Cardiac fibroblast (primary cell): ENCODE measurements at places on chromosomes 1 and 21.

- DNase-seq: peak; percentile 8
Observed at GRCh38 chr1:54459140-54459539, 52.9 kb upstream of the SSBP3 start.

DNA sequence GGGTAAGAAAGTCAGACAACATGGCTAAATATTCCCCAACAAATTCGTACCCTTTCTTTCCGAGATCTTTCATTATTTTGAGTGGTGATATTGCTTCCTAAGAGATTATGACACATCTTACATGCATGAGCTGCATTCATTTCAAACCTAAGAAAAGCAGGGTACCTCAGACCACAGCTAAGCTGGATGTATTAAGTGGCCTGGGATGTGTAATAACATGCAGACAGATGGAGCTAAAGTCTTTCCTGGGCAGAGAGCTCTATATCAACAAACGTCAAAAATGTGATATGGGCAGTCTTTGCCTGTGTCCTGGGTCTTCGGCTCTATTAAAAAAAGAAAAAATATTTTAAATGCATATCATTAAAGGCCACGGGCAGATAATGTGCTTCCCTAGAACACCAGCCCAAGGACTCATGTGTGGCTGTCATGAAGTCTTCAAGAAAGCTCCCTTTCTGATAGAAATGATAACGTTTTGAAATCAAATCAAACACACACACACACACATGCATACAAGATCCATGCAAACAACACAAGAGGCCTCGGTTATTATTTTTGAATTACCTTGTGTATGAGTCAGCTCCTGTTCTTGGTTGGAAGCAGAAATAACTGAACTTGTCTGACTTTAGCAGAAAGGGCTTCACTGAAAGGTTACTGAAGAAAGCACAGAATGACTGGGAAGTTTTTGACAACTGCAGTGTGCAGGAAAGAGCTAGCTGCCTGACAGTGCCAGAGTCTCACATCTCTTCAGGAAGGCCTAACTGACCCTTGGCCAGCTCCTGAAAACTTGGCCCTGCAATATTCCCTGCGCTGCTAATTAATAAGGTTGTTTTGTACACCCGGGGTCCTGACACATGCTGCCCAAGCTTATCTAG lies 231.2 kb downstream of the DSCAM start:
- DNase-seq: no peak

DNA sequence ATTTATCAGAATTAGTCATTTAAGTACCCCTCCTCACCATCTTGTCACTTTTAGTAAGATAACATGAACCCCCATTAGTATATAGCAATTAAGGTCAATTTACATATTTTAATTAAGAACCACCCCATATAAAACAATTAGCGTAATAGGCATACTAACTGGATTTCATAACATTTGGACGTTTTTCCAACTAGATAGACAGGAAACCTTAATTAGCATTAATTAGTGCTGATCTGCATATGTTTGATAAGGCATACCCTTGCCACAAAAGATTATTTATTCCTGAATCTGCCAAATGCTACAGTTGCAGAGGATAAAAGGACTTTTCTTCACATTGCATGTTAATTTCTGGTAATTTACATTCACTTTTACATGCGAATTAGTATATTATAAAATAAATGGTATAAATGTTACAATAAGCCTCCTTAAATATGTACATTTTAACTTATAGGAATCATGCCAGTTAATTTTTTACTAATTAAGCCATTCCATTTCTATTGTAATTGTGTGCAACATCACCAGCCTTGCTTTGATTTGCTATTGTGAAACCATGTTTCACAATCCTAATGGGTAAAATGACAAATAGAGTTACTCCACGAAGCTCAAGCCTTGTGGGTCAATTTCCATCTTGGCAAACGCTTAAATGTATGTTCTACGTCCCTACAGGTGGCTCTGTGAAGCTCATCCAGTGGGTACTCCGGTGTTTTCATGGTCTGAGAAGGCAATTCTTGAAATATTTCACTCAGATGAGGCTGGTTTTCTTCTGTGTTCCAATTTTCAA lies 469.6 kb downstream of the DPYD start:
- peak; percentile 11 for DNase-seq

DNA sequence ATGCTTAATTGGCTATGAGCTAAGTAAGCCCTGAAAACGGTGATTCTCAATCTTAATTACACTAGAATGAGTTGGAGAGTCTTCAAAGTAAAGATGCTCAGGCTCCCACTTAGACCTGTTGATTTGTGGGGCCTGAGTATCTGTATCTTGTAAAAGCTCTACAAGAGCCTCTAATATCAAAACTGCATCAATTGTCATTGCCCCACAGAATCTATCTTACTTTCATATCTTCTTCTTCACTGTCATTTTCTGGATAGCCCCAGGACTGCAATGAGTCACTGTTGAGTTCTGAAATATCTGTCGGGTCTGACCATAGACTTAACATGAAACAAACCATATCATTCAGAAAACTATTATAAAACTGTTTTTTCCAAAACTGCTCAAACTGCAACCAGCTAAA lies 102.8 kb upstream of the SERTAD4 start:
- no peak for DNase-seq

GRCh38 chr1:236979149-236979900 lies 24.9 kb downstream of the MT1HL1 start:
- DNase-seq: no peak

- DNase-seq: peak; percentile 22
Observed at GRCh38 chr1:164673584-164674214, 114.7 kb downstream of the PBX1 start.

GRCh38 chr1:245168086-245168485 lies 13.3 kb downstream of the KIF26B start:
- no peak for DNase-seq

- DNase-seq: no peak
Observed at GRCh38 chr1:36534711-36535412, 52.1 kb upstream of the CSF3R start.

- no peak for DNase-seq
Observed at GRCh38 chr1:204377800-204378668, 18.3 kb upstream of the PLEKHA6 start.

GRCh38 chr1:199302554-199302953 lies 663.7 kb downstream of the PTPRC start:
- peak; percentile 71 for DNase-seq

GRCh38 chr1:105872817-105873216 lies 1183.7 kb upstream of the PRMT6 start:
- no peak for DNase-seq

- DNase-seq: no peak
Observed at GRCh38 chr21:21434944-21435343, 436.7 kb downstream of the NCAM2 start.

DNA sequence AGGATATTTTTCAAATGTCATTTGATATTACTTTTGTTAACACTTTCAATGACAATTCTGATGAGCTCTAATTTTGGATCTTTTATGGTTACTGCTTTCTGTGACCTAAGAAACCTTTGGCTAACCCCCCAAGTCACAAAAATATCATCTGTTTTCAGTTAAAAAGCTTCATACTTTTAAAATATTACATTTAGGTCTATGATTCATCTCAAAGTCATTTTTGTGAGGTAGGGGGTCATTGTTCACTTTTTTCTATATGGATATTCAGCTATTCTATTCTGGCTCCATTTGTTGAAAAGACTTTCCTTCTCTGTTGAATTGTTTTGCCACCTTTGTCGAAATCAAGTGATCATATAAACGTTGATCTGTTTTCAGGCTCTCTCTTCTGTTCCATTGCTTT lies 44.8 kb downstream of the UCHL5 start:
- DNase-seq: peak; percentile 44

- peak; percentile 60 for DNase-seq
Observed at GRCh38 chr21:41133874-41134522, 34.0 kb upstream of the BACE2 start.

DNA sequence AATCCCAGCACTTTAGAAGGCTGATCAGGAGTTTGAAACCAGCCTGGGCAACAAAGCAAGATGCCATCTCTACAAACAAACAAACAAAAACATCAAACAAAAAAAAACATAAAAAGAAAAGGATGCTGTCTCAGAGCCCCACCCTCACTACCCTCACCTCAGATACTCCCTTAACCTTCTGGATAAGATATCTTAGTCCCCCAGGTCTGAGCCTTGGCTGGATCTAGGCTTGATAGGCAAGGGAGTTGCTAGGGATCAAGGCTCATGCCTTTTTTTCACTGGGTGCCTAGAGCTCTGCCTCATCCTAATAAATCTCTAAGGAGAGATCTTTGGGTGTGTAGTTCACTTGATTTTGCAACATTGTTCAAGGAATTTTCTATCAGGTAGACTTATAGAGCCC lies 7.4 kb downstream of the HDAC1 start:
- no peak for DNase-seq

DNA sequence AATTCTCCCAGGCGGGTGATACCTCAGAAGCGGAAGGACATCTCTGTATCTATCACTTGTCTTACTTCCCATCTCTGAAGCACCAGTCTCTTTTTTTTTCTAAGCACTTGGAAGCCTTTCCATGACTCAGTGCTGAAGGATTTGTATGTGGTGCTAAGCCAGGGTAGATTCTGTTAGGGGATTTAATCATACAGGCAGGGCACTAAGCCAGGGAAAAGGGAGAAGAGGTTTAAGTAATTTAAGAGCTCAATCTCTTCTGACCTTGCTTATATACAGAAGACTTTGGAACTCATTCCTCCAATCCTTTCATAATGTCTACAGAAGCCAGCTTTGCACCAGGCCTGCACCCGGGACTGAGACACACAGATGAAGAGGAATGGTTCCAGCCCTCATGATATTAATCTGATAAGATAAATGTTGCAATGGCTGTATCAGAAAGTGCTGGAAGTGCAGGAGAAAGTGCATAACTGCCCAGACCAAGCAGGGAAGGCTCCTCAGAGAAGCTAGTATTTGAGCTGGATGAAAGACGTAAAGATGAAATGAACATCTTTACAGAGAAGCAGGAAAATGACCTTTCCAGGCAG lies 11.0 kb downstream of the FAM163A start:
- DNase-seq: peak; percentile 83

DNA sequence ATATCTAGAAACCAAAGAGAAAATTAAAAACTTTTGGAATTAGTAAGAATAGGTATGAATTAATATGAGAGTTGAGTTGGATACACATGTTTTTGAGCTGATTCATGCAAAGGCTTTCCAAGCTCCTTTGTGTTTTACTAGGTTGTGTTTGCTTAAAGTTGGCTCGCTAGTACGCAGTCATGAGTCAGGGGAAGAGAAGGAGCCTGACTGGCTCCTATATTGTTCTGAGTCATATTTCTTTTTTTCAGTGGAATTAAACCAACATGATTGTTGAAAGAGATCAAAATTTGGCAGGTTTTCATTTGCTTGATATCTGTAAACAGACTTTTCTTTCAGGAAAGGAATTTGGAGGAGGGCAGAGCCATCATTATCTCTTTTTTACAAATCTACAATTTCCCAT lies 66.7 kb downstream of the MAGI3 start:
- peak; percentile 93 for DNase-seq

DNA sequence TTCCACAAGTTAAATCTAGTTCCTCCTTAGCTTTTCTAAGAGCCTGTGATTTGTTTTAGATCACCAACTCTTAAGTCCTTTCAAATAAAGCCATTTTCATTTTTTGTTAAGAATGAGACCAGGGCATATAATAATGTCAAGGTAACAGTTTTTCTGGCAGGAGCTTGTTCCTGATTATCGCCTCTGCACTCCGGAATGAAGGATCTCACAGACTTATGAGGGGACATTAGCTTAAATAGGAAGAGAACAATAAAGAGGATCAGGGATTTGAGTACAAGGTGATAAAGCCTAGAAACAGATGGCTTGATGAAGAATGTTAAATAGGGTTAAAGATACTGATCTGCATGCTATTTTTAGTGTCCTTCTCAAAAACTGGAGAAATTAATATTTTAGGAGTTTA lies 13.6 kb upstream of the OTUD7B start:
- no peak for DNase-seq
